ENCODE measurements at places on chromosomes 16 and 17.

GRCh38 chr17:76304226-76305134 lies 3.6 kb downstream of the QRICH2 start:
- no peak for DNase-seq

DNA sequence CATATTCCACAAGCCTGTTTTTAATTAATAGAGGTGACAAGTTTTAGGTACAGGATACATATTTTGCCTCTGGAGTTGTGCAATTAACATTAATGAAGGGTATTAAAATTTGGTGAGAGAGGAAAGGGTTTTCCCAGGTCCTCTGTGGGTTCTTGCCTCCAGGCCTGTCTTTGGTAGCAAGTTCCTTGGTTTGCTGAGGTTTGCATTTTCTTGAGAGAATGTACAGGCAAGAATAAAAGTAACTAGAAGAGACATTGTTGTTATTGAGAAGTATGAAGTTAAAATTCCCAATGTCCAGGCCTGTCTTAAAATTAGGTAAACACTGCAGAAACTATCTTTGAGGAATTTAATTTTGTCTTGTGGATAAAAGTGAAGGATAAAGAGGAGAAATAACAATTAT lies 316.9 kb downstream of the WWOX start:
- no peak for DNase-seq

DNA sequence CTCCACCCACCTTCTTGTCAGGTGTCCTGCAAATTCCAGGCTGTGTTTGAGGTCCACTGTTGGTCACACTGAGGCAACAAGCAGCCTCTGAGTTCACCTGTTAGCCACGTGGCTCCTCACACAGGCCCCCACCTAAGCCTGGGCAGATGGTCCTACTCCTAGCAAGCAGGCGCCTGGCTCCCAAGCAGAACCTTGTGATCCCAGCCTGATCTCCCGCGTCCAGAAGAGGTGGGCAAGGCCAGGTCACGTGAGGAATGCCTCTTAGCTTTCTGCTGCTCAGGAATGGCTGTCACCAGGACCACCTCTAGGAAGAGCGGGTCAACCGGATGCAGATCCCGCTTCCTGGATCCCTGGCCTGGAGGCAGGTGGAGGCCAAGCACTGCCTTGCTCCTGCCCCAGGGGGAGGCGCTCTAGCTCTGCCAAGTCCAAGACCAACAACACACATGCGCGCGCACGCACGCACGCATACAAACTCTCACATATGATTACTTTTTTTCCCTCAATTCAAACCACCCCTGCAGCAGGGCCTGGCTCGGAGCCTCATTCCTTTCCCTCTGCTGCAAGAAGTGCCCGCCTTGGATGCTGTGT lies 9.5 kb downstream of the CYB561 start:
- DNase-seq: peak; percentile 34

- no peak for DNase-seq
Observed at GRCh38 chr16:27110524-27110896, 43.8 kb downstream of the C16orf82 start.

DNA sequence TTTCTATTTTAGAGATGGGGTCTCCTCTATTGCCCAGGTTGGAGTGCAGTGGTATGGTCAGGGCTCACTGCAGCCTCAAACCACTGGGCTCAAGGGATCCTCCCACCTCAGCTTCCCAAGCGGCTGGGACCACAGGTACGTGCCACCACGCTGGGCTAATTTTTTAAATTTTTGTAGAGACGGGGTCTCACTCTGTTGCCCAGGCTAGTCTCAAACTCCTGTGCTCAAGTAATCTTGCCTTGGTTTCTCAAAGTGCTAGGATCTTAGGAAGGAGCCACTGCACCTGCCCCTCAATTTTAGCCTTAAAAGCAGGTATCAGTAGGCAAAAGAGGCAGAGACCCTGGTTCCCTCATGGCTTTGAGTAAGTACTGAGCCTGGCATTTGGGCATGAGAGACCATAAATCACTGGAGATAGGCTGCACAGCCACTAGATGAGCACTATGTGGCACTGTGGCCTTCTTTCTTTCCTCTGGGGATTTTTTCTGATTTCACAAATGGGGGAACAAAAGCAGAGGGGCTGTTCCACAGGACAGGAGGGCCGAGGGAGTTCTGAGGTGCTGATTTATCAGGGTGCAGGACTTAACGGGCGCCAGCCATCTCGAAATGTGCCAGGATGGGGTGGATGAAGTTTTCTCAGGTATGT lies 82.2 kb downstream of the PLXDC1 start:
- peak; percentile 44 for DNase-seq

DNA sequence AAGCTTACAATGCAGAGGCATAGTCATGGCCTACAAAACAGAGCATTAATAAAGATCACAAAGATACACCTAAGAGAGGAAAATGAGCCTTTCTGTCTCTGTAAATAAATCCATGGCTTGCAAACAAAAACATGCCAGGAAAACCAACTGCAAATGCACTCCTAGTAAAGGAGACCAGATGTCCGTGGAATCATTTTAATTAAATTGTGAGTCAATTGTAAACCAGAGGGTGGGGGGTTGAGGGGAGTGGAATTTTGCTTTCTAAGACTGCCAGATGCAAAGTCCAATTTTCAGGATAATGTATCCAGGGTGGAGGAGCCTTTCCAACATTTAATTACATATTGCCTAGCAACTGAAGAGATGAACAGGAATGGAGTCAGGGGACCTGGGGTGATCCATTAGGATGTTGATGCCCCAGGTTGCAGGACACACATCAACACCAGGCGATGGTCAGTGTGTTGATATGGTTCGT lies 390.3 kb upstream of the CCL2 start:
- no peak for DNase-seq

DNA sequence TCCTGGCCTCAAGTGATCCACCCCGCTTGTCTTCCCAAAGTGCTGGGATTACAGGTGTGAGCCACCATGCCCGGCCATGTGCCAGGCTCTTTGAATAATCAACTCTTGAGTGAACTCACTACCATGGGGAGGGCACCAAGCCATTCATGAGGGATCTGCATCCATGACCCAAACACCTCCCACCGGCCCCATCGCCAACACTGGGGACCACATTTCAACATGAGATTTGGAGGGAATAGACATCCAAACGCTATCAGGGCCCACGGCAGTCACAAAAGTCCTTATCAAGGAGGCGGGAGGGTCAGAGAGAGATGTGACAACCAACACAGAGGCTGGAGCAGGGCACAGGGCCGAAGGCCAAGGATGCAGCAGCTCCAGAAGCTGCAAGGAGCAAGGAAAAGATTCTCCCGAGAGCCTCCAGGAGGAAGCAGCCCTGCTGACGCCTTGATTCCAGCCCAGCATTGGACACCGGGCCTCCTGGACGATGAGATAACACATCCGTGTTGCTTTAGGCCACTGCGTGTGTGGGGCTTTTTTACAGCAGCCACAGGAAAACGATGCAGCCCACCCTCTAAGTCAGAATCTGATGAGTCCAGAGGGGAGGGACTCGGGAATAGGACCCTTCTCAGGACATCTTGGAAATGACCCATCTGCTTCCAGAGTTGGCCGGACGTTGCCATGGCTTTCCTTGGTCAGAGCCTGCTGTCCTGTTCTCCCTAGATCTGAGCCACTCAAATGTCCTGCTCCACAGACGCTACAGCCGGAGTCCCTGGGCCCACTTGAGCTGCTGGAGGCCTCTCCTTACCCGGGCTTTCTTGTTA lies 47.3 kb upstream of the CMIP start:
- no peak for DNase-seq

GRCh38 chr17:8073627-8074484 lies 13.7 kb downstream of the ALOX12B start:
- peak; percentile 42 for DNase-seq

GRCh38 chr16:84925092-84925772 lies 86.1 kb downstream of the ZDHHC7 start:
- no peak for DNase-seq

GRCh38 chr17:33498069-33498468 lies 205.0 kb upstream of the ASIC2 start:
- no peak for DNase-seq

DNA sequence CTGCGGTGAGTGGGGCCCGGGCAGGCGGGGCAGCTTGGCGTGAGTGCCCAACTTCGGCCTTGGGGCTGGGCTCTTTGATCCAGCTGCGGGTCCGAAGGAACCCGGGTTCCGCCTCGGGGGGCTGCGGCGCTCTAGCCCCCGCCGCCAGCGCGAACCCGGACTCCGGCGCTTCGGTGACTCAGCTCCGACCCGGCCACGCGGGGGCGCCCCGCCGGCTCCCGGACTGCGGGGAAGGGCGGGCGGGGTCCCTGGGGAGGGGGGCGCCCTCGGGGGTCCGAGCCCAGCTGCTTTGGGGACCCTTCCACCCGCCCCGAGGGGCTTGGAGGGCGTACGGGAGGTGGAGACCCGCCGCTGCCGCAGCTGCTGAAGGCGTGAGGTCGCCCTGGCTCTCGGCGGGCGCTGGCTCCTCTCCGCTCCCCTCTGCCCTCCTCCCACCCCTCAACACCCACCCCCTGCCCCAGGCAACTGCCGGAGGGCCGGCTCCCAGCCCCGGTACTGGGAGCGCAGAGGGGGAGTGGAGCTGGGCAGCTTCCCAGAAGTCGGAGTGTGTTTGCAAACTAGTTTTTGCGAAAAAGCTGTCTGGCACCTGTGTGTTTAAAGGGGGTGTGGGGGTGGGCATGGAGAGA lies 516 bp downstream of the CPNE2 start:
- no peak for DNase-seq

DNA sequence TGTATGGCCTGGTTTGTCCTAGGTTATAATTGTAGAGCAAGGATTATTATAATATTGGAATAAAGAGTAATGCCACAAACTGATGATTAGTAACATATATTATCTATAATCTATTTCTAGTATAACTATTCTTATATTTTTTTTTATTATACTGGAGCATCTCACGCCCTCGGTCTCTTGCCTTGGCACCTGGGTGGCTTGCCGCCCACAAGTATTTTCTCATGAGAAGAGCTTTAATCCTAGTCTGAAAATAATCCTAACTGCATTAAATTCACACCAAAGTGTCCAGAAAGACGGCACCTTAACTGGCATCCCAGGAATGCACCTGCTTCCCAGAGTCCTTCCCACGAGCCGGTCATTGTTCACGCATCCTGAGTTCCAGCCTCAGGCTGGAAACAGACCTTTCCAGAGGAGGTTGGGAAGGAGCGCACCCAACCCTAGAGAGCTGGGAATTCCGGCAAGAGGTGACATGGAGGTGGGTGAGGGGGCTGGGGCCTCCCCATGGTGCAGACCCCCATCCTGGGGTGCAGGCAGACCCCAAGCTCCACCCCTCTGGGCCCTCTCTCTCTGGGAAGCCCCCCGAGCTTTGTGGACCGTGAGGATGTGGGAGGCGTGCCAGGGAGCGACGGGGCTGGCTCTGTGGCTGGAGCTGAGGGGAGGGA lies 15.9 kb downstream of the CHMP1A start:
- no peak for DNase-seq

DNA sequence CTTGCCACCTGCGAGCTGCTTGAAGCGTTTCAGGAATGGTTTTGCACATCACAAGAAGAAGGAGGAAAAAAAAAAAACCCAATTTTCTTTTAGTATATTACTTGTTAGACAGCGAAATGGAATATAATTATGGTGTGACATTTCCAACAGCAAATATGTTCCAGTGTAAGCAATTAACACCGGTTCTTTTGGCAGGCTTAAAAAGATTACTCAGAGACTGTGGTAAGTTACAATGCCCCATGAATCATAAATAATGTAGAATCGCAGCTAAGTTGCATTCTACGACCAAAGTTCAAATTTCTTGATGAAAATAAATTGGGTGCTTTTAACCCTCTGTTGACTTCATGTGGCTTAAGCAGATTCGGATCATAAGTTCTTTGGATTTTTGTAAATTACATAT lies 245.2 kb downstream of the XYLT1 start:
- DNase-seq: peak; percentile 4

GRCh38 chr17:10091046-10091445 lies 107.4 kb downstream of the GAS7 start:
- DNase-seq: no peak

DNA sequence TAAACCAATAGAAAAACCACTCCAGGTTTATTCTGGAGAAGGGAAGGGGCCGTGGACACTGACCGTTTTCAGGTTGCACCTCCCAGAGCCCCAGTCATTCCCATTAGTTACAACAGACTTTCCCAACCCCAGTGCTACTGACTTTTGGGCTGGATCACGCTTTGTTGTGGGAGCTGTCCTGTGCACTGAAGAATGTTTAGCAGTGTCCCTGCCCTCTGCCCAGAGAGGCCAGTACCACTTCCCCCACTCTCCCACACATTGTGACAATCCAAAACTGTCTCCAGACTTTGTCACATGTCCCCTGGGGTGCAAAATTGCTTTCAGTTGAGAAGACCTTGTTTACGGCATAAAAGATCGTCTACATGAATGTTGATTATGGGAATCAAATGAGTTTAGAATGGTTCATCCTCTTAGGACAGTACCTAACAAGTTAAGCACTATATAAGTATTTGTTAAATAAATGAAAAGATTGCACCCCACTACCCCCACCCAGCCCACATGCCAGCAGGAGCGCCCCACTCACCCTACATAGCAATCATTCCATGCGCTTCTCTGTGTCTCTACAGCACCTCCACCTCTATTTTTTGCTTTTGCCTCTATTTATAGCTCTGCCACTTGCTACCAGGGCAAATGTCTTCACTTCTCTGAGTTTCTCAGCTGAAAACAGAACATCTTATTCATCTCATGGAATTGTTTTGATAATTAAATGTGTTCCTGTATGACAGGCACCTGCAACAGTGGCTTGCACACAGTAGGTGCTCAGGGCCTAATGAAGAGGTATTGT lies 104.9 kb downstream of the AXIN2 start:
- DNase-seq: no peak

GRCh38 chr17:9343516-9343915 lies 232.1 kb downstream of the STX8 start:
- no peak for DNase-seq

DNA sequence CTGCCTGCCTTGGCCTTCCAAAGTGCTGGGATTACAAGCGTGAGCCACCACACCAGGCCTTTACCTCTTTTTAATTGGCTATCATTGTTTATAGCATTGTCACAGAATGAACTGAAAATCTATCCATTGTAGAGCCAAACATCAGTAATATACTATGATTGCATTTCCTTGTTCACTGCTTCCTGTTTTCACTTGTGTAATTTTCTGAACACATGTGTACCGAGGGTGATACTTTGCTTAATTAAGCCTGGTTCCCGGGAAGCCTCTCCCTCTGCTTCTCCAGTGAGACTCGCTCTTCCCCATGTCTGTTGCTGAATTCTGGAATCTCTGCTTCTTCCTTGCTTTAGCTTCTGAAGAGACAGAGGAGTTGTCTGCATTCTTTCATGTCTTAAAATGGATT lies 33.1 kb downstream of the POLR3E start:
- DNase-seq: no peak

- no peak for DNase-seq
Observed at GRCh38 chr17:9878356-9878755, 26.7 kb downstream of the RCVRN start.

DNA sequence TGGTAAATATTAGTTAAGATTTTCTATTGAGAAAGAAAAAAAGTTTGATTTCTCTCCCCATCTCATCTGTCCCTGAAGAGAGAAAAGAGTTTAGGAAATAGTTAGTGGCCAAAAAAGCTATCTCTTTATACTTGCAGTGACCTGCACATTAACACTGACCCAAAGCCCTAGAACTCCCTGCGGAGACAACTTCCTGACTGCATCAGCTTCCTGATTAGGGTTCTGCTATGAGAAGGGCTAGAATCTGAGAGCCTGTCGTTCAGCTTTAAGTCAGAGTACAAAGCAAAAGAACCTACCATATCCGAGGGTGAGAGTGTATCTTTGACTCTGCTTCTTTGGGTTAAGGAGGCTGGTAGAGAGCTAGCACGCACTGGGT lies 24.7 kb downstream of the LIMD2 start:
- no peak for DNase-seq

Data from fibroblast of gingiva (primary cell).